ENCODE measurements at places on chromosomes 2 and 18.
A peak's percentile ranks its signal among the peaks of the same experiment; 100 is the strongest.

DNA sequence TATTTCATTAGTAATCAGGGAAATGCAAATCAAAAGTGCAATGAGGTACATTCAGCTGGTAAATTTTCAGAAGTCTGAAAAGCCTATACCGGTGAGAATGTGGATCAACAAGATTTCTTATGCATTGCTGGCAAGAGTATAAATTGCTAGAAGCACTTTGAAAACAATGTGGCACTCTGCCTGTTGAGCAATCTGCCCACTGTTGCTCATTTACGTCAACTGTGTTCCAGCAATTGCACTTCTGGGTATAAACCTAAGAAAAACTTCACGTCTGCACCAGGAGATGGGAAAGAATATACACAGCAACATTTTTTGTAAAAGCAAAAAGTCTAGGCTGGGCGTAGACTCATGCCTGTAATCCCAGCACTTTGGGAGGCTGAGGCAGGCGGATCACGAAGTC lies 40.8 kb downstream of the MTERF4 start:
- DNase-seq, result no peak

GRCh38 chr2:181847198-181847556 lies 44.4 kb upstream of the ITPRID2 start:
- no peak for DNase-seq

- DNase-seq, result no peak
These were observed 140.5 kb upstream of the FHL2 start for GRCh38 chr2:105539331-105539730.

- no peak for DNase-seq
These were observed 11.8 kb upstream of the ACVR1 start for GRCh38 chr2:157887946-157888345.

DNA sequence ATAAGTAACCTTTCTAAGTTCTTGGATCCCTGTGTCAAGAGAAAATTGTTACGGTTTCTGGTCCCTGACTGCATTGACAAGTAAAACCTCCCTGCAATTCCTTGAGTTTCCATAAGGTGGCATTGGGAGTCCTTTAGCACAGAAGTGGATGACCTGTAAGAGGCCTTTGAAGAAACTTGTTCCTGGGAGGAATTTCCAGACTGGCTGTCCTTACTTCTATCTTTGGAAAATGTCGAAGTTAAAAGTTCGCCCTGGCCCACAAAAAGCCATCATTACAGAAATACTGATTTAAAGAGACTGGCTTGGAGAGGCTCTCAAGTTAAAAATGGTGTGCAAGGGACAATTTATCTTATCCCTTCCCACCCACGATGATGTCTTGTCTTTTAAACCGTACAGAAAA lies 218.4 kb downstream of the CDH20 start:
- DNase-seq, result peak; percentile 13

GRCh38 chr2:8841932-8842331 lies 4.5 kb upstream of the KIDINS220 start:
- no peak for DNase-seq

- DNase-seq, result no peak
These were observed 8.5 kb downstream of the OTX1 start for GRCh38 chr2:63058921-63059792.

DNA sequence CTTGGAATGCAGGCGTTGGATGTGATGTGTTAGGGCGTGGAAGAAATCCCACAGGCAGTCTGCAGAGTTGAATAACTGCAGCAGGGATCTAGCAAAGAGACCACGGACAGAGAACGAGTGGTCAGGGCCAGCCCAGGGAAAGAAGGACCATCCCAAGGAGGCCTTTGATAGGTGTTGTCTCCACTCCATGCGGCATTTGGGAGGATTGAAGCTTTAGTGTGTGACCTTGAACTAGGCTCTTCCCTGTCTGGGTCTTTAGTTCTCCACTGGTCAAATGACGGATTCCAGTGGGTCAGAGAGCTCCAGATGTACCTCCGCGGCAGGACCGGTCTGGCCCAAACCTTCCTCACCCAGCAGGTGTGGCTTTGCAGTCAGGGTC lies 18.4 kb downstream of the GREB1 start:
- no peak for DNase-seq

DNA sequence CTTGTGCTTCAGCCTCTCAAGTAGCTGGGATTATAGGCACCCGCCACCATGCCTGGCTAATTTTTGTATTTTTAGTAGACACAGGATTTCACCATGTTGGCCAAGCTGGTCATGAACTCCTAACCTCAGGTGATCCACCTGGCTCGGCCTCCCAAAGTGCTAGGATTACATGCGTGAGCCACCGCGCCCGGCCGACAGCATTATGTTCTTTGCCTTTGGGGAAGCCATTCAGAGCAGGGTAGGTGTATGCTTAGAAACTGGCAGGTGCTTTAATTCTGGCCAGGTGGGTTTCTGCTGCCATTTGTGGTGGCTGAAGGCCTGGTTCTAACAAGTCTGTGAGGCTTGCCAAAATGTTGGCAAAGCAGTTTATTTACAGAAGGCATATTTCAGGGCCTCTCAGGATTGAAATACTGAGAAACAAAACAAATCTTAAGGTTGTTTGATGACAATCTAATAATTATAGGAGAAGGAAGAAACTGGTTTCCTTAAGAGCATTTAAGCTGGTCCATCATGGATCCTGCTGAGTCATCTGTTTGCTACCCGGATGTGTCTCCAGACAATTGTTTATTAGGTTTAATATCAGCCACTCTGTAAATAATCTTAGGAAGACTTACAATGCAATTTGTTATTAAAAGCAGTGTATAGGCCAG lies 16.0 kb downstream of the SLC20A1 start:
- DNase-seq, result no peak

DNA sequence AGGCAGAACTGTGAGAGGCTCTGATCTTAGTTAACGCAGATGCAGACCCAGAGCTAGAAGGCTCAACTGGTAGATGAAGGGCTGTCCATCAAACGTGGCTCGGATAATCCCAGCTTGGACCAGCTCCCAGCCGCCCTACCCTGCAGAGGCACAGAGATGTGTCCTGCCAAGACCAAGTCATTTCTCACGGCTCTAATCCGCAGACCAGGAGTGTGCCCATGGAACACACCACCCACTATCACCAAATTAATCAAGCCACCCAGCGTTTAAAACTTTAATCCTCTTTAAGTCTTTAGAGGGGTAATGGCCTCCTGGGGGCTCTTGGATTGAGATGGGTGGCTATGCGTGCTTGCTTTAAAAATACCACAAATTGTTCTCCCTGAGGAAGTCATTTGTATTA lies 17.5 kb downstream of the LYPD1 start:
- peak; percentile 39 for DNase-seq

DNA sequence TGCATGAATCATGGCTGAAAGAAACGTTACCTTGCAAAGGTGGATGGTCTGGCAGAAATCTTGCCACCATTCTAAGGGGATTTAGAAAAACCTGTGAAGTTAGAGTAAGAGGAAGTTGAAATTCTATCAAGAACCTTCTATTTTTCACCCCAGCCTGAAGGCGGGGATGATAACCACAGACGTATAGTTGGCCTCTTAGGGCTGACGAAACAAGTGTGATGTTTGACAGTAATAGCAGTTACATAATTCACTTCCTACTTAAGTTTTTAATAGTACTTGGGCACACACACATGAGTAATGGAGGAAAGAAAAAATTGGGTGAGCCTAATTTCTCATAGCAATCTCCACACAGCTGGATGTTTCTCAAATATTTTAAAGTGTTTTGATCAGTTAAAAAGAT lies 336.6 kb upstream of the SALL3 start:
- DNase-seq, result no peak

DNA sequence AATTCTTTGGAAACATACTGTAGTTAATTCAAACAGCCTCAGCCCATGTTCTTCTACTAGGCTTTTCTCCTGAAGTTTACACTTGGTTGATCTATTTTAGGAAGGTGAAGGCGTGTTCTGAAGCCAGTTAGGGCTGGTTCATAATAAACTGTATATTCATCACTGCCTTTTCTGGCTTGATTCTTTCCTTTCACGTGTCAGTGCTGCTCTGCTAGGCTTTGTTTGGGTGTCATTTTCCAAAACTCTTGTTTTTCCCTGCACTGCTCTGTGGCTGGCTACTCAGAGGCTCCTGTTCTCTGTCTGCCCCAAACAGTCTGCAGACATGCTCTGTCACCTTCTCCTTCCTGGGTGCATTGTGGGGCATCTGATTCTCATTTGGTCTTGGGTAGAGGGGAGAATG lies 136.1 kb downstream of the PARD3B start:
- no peak for DNase-seq

DNA sequence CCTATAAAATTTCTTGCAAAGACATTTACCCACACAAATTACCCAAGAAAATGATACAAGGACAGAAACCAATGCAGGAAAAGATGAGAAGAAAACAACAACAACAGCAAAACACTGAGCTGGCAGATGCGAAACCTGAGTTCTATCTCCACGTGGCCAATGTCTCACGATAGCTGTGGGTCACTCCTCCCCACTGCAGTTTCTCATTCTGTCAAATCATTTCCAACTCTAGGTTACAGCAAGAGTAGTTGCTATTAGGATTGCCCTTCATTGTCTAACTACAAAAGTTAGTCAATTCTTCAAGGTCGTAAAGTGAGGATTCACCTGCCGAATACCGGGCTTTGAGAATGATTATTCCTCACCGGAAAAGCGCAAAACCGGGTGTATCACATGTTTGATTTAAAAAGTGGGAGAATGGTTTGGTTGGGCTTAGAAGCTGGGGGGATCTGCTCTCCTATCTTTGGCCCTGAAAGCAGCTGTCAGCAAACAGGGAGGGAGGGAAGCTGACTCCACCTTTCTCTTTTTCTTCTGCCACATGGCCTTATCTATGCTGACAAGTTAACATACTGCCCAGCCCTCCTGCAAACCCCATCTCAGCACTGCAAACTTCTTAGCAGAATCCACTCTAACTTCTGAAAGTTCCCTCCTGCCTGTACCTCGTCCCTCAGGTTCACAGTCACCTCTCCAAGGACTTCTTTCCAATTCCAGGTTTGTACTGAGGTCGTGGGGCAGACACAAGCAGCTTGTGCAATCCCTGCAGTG lies 473.0 kb downstream of the SOX11 start:
- DNase-seq, result no peak

DNA sequence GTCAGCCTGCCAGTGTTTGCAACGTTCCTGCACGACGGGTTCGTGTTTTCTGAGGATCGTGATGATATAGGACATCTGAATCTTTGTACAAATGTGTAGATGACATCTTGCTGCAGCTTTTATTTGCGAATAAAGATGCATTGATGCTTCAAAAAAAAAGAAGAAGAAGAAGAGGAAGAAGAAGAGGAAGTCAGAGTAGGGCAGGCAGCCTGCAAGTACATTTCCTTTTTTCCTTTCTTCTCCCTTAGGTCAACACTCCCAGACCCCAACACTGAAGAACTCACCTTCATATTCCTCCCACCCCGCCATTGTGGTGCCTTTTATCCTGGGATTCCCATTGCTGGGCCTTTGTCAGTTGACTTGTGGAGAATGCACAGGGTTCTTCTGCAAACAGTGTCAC lies 91.5 kb downstream of the FHOD3 start:
- DNase-seq, result no peak

DNA sequence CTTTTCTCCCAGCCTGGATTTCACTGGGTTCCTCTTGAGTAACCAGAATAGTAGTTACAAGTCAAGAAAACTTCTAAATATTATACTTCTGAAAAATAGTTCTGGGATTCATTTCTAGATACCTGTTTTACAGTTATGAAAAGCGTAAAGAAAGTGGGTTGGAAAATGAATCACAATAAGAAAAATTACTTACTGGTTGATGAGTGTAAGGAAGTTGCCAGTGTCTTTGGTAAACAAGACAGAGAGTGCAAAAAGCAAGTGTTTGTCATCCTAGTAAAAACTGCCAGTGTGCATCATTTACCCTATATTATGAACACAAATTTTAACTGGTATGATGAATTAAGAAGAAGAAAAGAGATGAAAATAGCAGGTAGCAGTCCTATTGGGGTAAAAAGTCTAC lies 88.9 kb downstream of the R3HDM1 start:
- no peak for DNase-seq

GRCh38 chr2:181904022-181904632 lies 12.6 kb downstream of the ITPRID2 start:
- no peak for DNase-seq

DNA sequence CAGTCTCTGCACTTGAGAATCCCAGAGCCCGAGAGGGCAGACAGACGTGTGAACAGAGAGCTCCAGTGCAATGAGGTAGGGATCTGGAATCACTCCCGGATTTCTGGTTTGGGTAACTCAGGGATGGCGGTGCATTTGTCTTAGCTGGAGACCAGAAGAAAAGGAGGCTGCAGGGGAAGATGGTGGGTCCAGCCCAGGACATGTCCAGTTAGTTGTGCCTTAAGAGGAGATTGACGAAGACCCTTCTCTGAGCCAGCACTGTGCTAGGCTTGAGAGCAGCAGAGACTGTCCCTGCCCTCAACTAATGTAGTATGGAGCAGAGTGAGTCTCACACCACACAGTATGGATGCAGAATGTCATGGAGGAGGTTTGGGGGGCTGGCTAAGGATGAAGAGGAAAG lies 150.6 kb upstream of the COPS8 start:
- no peak for DNase-seq

DNA sequence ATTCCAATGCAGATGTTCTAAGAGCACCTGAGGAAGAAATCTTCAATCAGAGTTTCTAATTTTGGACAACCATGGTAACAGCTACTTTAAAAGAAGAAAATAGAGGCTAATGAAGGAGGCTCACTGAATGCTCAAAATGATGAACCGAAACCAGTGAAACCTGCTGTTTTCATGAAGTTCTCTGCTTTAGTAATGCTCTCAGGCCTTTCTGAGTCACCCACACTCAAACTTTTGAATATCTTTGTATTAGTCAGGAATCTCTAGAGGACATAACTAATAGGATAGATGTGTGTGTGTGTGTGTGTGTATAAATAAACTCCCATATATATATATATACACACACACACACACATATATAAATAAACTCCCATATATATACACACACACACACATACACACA lies 76.9 kb upstream of the RIT2 start:
- DNase-seq, result no peak

DNA sequence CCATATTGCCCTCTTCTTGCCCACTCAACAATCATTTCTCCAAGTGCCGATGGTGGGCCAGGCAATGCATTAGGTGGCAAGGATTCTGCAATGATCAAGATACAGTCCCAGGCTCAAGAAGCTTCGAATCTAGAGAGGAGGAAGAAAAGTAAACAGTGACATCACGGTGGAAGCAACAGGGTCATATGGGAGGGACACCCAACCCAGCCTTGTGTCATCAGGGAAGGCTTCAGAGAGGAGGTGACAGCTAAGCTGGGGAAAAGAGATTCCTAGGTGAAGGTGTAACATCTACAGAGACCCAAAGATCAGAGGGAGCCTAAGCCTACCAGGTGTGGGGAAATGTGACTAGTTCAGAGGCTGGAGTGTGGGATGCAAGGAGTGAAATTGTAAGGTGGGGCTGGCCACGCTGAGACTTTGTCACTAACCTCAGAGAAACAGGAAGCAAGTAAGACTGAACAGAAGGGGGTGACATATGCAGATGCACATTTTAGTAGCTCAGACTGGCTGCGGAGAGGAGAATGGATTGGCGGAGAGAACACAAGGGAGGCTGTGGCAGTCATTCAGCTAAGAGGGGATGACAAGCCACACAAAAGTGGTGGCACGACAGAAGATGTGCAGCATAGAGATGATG lies 104.9 kb downstream of the ANKRD44 start:
- no peak for DNase-seq

DNA sequence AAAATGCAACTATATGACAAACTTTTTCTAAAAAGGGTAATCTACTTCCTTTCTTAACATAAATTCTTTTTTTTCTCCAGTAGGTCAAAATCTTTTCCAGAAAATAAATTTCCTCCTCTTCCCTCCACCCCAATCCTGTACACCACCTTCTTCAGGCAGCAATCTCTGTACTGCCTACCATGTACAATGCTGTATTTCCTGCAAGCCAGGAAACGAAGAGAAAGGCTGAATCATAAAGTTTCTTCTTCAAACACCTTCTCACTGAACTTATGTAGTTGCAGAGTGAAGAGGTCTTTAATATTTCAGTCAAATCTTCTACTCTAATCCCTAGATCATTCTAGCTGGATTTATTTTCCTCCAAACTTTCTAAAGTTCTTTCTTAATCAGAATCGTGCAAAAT lies 18.2 kb upstream of the C2orf66 start:
- no peak for DNase-seq
